ENCODE measurements at places on chromosomes 12 and 14. TPM values are rescaled to one million over a fixed set of nuclear protein-coding genes. Genes with fewer than 3 reads are reported as not detected.

The PAX9 gene
- 2.7 TPM for total RNA-seq

The AGAP2 gene
- 0.14 TPM for total RNA-seq

The RERGL gene
- total RNA-seq = not detected

The SCN8A gene
- total RNA-seq = 1.4 TPM

The FOXN4 gene
- 0.05 TPM for total RNA-seq

The ARHGEF25 gene
- total RNA-seq = 6.5 TPM

The MSRB3 gene
- total RNA-seq = 19.1 TPM

The CCDC177 gene
- total RNA-seq = not detected

The ABCD2 gene
- total RNA-seq = not detected

The ZCRB1 gene
- 72.6 TPM for total RNA-seq

The IFNG-AS1 gene
- not detected for total RNA-seq

The KSR2 gene
- 0.84 TPM for total RNA-seq

Data from A549 treated with DMSO at 1 μM for 4 hours (cell line).